ENCODE measurements at places on chromosomes 4 and X.

GRCh38 chr4:33085709-33086108, 2365.5 kb downstream of the PCDH7 start:
- no peak for DNase-seq

- no peak for DNase-seq
Measured at GRCh38 chr4:119046263-119046662, 89.4 kb upstream of the MYOZ2 start.

- no peak for DNase-seq
Measured at GRCh38 chr4:90113881-90114457, 13.2 kb upstream of the CCSER1 start.

DNA sequence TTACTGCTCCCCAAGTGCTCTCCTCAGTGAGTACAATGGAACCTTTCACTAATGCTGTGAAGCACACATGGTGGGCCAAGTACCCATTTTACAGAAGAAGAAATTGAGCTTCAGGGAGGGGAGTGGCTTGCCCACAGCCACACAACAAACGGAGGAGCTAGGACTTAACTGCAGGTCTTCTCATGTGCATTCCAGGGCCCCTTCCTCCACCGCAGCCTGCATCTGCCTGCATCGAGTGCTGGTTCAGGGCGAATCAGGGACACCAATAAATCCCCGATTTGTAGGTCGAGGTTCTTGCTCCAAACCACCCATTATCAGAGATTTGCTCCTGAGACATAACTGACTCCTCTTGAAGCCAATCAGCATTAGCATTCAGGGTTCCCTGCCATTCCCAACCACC, 100.9 kb downstream of the MAMLD1 start:
- DNase-seq: no peak

GRCh38 chr4:116618638-116619037, 466.7 kb downstream of the TRAM1L1 start:
- no peak for DNase-seq

- no peak for DNase-seq
Measured at GRCh38 chr4:22498866-22499265, 17.0 kb downstream of the ADGRA3 start.

GRCh38 chrX:97026406-97026805, 142.7 kb downstream of the RPA4 start:
- DNase-seq: no peak

- no peak for DNase-seq
Measured at GRCh38 chrX:136783159-136783558, 2.4 kb upstream of the ARHGEF6 start.

- no peak for DNase-seq
Measured at GRCh38 chr4:109588176-109588575, 28.1 kb downstream of the MCUB start.

GRCh38 chr4:33060674-33061542, 2340.7 kb downstream of the PCDH7 start:
- DNase-seq: no peak

DNA sequence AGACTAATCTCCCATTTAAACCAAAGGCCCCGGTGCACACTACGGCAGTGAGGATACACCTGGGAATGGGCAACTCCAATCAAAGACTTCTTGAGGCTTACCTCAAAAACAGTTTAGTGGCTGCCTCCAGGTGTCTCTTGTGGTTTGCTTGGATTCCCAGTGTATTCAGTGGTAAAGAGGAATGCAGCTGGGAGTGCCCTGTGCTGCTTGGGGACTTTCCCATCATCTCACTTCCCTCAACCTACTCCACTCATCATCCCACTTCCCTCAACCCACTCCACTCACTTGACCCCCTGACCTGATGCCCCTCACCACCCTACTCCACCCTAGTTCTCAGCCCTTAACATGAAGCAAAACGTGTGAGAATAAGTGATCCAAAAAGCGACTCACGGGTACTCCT, 177.3 kb upstream of the ETNPPL start:
- no peak for DNase-seq

DNA sequence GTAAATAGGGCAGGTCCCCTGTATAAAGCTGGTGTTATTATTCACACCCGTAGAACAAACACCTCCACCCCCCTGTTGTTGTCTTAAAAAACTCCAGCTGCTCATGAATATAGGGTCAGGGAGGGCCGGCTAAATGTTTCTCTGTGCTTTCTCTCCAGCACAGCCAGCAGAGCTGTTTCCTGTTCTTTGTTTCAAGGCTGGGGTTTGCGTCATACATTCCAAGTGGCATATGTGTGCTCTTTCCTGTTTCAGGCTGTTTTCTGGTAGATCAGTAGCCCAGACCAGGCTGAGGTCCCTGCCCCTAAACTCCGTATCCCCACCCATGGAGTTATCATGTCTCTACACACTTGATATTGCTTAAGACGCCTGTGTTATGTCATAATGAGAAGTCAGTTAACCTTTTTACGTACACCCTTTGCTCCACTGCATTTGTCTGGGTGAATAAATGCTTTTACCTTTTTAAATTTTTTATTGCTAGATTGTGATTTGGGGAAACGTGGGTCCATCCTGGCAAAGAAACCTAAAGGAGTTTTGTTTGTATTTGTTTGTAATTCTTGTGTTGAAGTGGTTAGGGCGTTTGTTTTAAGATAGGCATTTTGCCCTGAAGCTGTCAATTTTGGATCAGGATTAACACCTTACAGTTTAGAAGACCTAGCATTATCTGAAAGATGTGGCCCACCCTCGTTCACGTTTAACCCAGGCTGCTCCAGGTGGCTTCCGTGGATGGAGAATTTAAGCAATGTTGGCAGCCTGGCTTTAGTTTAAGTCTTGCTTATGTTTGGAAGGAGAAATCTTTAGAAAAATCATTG, 3.3 kb downstream of the KLF3 start:
- no peak for DNase-seq

DNA sequence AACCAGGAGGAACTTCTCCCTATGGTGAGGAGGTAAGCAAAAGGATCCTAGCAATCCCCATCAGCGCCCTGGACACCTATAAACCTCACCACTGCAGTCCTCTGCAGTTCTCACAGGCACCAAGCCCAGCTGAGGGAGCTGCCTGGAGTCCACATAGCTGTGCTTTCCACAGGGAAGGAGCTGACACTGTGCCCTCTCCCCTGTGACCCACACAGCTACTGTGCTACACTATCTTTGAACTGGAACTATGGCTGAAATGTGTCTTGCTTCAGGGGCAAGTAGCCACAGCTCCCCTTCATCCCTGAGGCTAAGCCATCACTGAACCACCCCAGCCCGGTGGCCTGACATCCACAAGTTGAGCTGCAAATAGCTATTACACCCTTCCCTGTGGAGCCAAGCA, 208.5 kb upstream of the RPL34 start:
- no peak for DNase-seq

GRCh38 chr4:163148466-163149336, 18.0 kb downstream of the NAF1 start:
- DNase-seq: no peak

DNA sequence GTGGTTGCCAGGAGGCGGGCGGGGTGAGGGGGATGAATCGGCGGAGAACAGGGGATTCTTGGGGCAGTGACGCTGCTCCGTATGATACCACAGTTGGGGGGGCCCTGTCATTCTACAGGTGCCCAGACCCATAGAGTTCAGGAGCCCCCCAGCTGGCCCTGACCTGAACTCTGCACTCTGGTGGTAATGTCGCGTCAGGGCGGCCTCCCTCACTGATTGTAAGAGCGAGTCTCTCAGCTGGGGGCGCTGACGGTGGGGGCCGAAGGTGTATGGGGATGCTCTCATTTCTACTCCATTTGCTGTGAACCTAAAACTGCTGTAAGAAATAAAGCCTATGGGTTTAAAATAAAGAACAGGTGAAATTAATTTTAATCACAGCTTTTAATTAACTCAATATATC, 91.8 kb upstream of the PSAPL1 start:
- DNase-seq: no peak

- DNase-seq: no peak
Measured at GRCh38 chrX:154968353-154968752, 54.2 kb downstream of the F8 start.

- no peak for DNase-seq
Measured at GRCh38 chr4:94351319-94351718, 8.7 kb upstream of the HPGDS start.

DNA sequence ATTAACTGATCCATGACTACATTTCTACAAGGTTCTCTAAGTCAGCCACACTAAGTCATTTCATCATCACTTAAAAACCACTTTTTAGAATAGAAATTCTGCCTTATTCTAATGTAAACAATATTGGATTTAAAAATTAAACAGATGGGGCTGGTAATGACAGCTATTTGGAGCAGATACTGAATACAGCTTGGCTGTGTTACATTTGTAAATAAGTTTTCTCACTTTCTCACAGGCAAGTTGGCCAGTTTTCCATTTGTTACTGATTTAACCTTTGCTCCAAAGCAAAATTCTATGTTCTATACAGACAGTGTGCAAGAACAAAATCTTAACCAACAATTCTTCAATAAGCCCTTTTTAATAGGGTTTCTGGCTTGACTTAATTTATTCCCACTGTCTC, 370.7 kb downstream of the GRIA2 start:
- no peak for DNase-seq

- no peak for DNase-seq
Measured at GRCh38 chr4:72505314-72505744, 63.7 kb downstream of the ADAMTS3 start.

- DNase-seq: no peak
Measured at GRCh38 chr4:89928838-89929237, 34.2 kb downstream of the MMRN1 start.

DNA sequence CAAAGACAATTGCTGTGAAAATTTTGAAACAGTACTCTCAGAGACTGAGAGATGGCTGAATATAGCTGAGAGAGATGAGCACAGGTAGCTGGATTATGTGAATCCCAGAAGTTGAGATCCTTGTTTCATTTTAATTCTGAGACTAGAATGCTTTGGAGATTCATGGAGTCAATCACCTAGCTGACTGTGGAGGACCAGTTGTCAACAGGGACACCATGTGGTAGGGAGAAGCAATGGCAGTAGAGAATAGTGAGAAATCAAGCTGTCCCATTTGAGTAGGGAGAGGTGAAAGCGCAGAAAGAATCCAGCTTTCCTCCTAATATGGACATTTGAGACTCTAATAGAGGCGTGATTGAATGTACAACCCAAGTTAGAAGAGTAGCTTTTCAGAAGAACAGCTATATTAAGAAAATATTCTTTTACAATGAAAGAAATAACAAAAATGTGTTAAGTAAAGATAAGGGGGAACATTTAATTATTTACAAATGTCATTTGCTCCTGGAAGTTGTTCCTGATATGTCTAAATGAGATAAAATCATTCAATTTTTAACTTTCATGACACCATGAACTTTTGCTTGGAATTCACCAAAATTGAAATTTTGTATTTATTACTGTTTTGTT, 30.3 kb upstream of the GLRB start:
- no peak for DNase-seq

DNA sequence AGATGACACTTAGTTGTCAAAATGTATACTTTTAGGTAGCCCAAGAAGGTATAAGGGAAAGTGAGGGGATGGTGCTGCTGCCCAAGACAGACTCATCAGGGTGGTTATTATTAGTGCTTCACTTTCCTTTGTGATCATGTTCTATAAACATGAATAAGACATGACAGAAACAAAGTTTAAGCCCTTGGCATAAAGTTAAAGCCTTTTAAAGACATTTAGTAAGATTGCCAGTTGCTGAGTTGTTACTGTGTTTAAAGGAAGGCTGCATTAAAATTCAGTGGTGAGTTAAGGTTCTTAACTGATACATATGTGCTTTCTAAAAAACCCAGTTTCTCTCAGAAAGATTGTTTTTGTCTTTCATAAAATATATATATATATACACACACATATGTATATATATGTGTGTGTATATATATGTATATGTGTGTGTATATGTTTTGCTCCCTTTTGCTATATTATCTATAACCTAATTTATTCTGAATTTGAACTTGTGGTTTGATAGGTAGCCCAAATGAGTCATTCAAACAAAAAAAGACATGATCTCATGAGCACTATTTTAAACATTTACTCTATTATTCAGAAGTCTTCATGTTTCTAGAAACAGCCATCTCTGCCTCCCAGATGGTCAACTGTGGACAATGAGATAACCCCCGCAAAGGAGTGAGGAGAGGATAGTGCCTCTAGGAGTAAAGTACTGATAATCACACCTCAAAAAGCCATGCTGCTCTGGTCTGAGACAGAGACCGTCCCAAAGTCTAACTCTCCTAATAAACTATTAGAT, 98.1 kb upstream of the OTUD4 start:
- no peak for DNase-seq

- DNase-seq: no peak
Measured at GRCh38 chr4:2304321-2304876, 42.5 kb upstream of the MXD4 start.

- no peak for DNase-seq
Measured at GRCh38 chr4:40280586-40280985, 54.5 kb upstream of the CHRNA9 start.

- no peak for DNase-seq
Measured at GRCh38 chr4:88097301-88097700, 61.1 kb downstream of the ABCG2 start.

DNA sequence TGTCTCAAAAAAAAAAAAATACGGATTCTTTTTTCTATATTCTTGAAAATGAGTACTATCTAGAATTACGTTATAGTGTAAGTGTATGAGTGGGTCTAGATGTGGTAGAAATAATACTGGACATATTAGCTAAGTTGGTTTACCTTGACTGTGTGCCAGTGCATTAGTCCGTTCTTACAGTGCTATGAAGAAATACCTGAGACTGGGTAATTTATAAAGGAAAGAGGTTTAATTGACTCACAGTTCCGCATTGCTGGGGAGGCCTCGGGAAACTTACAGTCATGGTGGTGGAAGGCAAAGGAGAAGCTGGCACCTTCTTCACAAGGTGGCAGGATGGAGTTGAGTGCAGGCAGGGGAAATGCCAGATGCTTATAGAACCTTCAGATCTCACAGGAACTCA, 92.4 kb downstream of the ARHGAP10 start:
- no peak for DNase-seq

GRCh38 chr4:52713456-52713937, 37.7 kb downstream of the ERVMER34-1 start:
- DNase-seq: no peak

DNA sequence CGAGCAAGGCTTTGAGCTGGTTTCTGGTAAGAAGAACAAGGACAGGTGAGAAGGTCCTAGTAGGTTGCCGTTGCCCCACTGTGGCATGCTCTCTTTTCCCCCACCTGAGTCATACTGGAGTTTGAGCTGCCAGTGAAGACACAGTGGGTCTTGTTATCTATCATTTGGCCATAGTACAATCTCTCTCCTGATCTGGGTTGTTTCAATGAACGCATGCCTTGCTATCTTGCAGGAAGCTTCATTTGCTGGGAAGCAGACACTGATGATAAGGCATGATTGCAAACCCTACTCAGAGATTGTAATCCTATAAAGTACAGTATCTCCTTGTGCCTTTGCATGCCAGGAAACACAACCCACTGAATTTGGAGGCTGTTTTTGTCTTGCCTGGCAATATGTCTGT, 77.4 kb downstream of the CLNK start:
- DNase-seq: no peak

- no peak for DNase-seq
Measured at GRCh38 chr4:52234561-52235440, 183.7 kb downstream of the SPATA18 start.

DNA sequence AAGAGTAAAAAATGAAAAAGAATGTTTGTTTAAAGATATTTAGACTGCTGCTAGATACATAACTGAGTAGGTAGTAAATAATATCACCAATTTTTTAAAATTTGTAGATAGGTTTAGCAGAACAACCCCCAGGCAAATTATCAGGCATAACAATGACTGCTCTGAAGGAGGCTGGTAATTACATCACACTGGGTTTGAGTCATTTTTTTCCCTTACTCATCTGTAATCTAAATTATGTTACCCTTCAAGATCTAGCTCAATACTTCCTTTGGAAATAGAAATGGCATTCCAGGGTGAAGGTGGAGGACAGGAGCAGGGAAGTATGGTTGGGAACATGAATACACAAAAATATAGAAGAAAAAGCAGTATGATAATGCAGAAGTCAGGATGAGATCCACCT, 431.6 kb upstream of the MAOA start:
- no peak for DNase-seq
